ENCODE measurements at places on chromosomes 16 and 17. TPM values are rescaled to one million over a fixed set of nuclear protein-coding genes. Genes with fewer than 3 reads are reported as not detected.
A peak's percentile ranks its signal among the peaks of the same experiment; 100 is the strongest.

DNA sequence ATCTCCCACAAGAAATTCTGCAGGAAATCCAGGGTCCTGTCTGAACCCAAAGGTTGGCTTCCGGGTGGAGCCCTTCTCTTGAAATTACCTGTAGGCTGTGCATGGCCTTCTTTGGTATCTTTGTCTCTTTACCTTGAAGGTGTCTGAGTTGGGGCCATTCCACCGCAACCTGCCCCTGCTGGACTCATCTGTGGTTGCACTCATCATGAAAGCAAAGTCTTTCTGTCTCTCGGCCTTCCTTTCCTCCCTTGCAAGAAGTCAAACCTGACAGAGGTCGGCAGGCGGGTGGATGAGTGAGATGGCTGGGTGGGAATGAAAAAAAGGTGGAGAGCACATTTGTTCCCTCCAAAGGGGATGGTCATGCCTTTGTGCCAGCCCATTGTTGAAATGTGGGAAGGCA is 25.1 kb downstream of the SALL1 start:
- no peak for DNase-seq

DNA sequence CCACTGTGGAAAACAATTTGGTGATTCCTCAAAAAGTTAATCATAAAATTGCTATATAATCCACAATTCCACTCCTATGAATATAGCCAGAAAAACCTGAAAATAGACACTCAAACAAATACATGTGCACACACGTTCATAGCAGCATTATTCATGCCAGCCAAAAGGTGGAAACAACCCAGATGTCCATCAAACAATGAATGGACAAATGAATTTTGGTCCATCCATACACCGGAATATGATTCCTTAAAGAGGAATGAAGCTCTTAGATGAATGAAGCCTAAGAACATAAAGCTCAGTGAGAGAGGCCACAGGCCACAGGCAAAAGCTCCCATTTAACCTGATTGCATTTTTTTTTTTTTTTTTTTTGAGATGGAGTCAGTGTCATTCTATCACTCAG is 114.6 kb upstream of the TNRC6C start:
- DNase-seq = no peak

GRCh38 chr17:74212913-74213791 is at the start of gene TTYH2:
Gene TTYH2, plus strand, starts transcription at chr17:74213571. Its CDS starts 17 bp downstream, at chr17:74213588.
- peak; percentile 93 for DNase-seq

SLC13A2 gene
- polyA plus RNA-seq = 16.9 TPM
